NCI-H187 (cell line): ENCODE measurements at places on chromosomes 12 and 14.

DNA sequence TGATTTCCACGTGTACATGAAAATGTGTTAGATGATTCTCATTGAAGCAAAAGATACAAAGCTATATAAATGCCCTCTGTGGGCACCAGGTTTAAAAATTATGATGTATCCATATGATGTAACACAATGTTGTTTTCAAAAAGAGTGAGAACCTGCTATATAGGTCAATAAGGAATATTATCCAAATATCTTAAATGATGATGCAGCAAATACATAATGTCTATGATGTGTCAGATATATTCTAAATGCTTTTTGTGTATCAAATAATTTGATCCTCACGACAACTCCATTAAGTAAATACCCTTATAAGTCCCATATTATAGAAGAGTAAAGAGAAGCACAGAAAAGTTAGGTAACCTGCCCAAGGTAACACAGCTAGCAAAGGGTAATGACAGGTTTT lies 393.0 kb upstream of the DCN start:
- no peak for DNase-seq

- no peak for DNase-seq
Measured at GRCh38 chr12:30002677-30003076, 218.9 kb upstream of the TMTC1 start.

DNA sequence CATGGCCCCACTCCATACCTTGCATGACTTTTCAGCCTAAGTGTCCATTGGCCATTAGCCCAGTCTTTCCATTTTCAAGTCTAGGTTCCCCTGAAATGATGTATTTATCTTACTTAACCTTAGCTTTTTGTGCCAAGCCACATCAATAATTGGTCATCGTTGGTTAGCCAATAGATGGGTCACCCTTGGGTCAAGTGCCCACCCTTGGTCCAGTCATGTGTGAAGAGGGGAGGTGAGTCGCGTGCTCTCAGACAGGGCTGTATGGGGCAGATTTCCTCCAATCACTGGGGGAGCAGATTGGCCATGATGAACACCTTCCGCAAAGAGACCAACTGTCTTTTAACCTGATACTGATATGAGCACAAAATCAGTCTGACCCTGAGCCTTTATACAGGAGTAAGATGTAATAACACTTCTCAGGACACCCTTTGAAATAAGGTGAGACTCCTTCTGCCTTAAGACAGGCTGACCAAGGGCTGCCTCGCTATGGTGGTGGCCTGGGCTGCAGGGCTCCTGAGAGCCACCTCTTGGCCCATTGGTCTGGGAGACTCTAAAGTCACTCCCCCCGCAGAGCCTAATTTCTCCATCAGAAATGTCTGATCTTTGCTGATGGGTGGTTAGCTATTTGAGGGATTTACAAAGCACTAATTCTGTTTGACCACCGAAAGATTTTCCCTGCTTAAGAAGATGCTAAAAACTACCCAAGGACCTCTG lies 143.2 kb downstream of the ZFP36L1 start:
- DNase-seq, result no peak

DNA sequence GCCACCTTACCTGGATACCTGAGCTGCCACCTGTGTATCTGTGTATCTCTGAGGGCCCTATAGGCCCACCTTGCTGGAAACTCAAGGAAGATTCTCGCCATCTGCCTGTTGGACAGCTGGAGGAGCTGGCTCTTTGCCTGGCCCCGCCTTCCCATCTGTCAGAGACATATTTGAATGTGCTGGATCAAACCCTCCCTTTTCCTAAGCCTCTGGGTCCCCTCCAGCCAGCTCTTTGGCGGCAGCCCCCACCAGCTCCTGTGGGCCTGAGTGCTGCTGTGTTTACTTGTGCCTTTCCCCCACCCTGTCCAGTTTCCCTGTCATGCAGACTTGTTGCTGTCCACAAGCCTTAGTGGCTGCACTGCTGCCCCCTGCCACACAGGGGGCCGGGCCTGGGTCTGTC lies 55.9 kb upstream of the SRSF5 start:
- DNase-seq, result peak; percentile 68

DNA sequence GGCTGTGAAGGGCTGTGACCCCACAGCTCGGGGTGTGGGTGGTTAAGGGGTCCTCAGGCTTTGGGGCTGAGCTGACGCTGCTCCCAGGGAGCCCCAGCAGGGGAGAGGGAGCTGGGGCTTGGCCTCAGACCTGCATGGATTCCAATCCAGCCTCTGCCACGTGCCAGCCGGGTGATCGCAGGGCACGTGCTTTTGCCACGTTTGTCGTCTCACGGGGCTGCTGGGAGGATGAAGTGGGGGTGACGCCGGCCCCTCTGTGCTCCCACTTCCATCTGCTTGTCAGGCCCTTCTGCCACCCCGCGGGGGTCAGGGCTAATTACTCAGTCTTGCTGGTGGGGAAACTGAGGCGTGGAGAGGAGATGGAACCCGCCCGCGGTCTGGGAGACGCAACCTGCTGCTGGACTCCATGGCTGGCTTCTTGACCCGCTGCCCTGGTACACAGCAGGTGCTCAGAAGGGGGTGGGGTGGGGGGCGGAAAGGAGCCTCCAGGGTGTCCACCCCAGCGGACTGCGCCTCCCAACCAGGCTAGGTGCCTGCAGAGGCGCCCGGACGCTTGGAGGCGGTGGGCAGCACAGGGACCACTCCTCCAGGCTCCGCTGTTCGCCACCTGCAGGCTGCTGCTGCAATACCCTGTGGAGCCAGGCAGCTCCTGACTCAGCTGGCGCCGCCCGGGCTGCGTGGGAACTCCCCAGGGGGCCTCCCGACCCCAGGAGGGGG lies 36.4 kb upstream of the PRIMA1 start:
- DNase-seq, result no peak

GRCh38 chr12:28446031-28446430 lies 255.8 kb downstream of the CCDC91 start:
- DNase-seq, result no peak

GRCh38 chr12:12010277-12011039 lies 60.3 kb upstream of the BCL2L14 start:
- DNase-seq, result no peak

GRCh38 chr12:65308006-65308405 lies 29.5 kb downstream of the MSRB3 start:
- DNase-seq, result no peak

- DNase-seq, result no peak
Measured at GRCh38 chr12:131950182-131950913, 606 bp downstream of the EP400 start.

DNA sequence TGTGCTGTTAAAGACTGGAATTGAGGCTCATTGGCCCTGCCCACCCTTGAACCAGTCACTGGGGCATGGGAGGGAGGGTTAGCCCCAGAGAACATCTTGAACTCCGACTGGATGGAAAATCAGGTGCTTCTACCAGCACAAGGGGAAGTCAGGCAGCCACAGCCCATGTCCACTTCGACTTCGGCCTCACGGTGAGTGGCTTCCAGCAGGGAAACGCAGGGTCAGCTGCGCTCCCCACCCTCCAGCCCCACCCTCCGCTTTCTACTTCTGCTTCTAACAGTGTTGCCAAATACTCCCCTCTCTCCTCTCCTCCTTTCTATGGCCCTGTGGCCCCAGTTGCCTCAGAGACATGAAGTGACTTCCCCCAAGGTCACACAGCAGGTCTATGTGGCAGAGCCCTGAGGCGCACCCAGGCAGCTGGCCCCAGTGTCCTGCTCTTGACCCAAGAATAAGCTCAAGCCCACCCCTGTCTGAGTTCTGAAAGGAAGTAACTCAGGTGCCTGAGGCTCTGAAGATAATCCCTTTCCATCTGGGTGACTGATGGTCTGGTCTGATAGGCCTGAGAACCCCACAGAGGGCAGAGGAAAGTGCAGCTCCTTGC lies 11.9 kb upstream of the SH2B3 start:
- no peak for DNase-seq

DNA sequence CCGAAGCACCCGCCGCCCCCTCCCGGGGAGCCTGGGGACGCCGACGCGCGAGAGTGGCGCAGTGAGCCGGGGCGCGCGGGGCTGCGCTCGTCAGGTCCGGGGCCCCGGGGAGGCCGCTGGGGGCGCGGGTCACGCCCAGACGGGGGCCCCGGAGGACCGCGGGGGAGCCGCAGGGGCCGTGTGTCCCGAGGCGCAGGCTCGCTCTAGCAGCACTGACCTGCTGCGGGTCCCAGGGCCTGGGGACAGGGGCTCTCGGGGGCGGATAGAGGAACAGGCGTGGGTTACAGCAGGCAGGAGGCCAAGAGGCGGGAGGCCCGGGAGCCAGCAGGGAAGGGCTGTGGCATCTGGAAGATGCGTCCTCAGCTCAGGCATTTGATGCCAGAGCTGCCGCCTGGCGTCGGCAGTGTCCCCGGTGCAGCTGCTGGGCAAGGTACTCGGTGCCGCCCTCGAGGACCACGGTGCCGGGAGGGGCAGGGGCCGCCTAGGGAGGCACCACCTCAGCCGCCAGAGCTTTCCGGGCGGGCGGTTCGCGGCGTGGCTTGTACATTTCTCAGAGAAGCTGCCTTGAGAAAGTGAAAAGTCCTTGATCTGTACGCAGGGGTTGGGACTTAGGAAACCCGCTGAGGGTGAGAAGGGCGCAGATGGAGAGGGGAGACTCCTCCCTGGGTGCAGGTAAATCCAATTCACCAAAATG lies 1.2 kb downstream of the WNT5B start:
- no peak for DNase-seq

DNA sequence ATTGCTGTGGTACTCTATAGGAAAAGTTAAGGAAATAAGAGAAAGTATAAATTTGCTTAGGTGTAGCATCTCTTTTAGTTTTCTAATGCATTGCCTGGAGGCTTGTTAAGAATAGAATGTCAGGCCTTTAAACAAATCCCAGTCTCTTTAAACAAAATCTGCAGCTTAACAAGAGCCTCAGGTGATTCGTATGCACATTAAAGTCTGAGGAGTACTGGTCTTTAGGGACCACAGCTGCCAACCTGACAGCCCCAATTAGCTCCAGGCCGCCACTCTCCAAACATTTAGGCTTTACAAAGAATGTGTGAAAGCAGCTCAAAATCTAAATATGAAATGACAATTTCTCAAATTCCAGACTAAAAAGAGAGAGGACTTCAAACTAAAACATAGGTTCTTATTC lies 35.7 kb downstream of the PAWR start:
- no peak for DNase-seq

DNA sequence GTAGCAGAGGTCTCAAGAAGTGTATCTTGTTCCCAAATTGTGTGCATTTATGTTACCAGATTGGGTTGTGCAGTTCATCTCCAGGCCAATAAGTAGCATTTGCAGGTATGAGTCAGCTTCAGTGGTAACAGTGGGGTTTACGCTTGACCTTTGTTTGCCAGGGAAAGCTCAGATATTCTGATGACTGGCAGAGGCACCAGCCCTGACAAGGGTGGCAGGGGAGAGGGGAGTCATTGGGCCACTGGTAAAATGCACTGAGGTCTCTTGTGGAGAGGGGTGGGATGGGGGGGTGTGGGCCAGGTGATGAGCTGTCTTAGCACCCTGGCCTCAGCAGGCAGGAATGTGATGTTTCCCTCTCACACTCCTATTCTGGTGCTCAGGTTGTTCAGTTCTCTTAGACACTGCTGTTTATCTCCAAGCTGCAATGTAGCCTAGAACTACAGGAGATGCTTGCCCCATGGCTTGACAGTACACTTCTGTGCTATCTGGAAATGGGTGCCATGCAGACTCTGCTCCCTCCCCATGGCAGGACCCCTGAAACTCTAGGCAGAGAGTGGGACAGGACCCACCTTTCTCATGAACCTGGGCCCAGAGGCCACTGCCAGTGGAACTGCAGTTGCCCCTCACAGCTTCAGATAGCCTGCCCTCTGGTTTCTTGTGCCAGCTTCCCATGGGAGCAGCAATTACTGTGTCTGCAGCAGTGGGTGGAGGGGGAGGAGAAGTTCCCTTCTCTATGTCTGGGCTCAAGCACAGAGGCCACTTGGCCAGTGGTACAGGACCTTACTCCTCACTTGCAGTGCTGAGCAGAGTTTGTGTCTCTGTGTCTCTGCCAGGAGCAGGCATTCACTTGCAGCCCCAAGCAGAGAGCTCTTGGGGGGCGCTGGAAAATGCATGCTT lies 31.9 kb downstream of the USP15 start:
- no peak for DNase-seq

- DNase-seq, result no peak
Measured at GRCh38 chr12:5513406-5513805, 81.5 kb downstream of the NTF3 start.

- no peak for DNase-seq
Measured at GRCh38 chr12:51189790-51190355, 16.9 kb upstream of the TFCP2 start.

DNA sequence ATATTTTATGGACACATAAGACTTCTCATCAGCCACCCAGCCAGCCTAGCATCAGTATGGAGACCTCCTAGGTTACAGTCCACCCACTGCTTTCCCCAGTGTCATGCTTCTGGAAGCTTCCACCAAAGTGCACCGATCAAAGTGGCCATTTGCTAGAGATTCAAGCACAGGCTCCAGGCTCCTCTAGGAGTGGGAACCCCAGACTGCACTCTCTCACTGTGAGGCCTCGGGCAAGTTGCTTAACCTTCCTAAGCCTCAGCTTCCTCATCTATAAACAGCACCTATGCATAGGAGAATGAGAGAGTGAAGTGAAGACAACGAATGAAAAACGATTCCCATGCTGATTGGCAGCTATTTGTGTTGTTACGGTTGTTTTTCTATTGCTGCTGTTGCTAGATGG lies 94.4 kb downstream of the DICER1 start:
- no peak for DNase-seq

- DNase-seq, result no peak
Measured at GRCh38 chr12:93572712-93573551, 457 bp downstream of the SOCS2 start.

DNA sequence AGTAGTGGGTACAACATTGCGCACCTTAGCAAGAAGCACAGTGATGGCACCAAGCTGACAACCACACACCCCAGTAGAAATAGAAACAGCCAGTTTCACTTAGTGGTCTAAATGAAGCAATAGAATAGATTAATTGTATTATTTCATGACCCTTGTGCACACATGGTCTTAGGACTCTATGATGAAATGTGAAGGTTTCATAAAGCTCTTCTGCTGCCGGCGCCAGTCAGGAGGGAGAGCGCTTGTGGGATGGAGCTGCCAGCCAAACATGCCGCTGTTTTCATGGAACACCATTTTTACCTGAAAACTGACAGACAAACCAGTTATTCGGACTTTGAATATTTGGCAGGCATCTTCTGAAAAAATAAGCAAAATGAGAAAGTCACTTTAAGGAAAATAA lies 100.0 kb downstream of the PPP2R5C start:
- DNase-seq, result no peak

- no peak for DNase-seq
Measured at GRCh38 chr14:70881549-70882177, 25.6 kb upstream of the PCNX1 start.

GRCh38 chr12:89215196-89215595 lies 137.1 kb downstream of the DUSP6 start:
- DNase-seq, result no peak

GRCh38 chr14:63438065-63438757 lies 105.0 kb downstream of the PPP2R5E start:
- no peak for DNase-seq

GRCh38 chr14:95389471-95390011 lies 69.8 kb upstream of the CLMN start:
- no peak for DNase-seq

- DNase-seq, result no peak
Measured at GRCh38 chr12:51972422-51972812, 20.9 kb downstream of the ACVR1B start.
